ENCODE measurements at places on chromosomes 3 and 15. TPM values are rescaled to one million over a fixed set of nuclear protein-coding genes. Genes with fewer than 3 reads are reported as not detected.

- DNase-seq, result no peak
Measured at GRCh38 chr15:86973284-86973844, 893.7 kb downstream of the AGBL1 start.

DNA sequence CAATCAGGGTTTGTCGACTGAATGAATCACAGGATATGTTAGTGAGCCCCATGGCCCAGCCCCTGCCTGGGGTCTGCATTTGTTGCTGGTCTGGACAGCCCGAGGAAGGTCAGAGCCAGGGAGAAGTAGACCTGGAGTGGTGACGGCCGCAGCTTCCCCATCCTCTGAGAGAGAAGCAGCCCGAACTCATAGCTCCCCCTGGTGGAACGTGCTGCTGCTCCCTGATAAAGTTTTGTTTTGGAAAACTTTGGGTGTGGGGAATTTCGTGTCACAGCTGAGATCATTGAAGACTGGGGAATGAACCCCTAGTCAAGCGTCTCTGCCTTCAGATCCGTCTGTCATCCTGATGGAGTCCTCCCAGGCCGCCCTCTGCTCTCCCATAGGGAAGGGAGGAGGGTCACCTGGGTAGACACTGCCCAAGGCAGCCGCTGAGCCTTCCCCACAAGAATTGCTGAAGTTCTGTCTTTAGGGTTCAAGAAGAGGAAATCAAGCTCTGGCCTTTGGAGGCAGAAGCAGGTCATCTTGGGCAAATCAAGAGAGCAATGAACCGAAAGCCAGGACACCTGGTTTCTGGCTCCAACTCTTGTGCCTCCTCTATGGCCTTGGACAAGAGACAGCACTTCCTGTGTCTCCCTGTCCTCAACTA, 60.5 kb downstream of the GLDN start:
- peak; percentile 54 for DNase-seq

The CFAP100 gene
- not detected for total RNA-seq

- no peak for DNase-seq
Measured at GRCh38 chr15:63531586-63531985, 27.2 kb downstream of the USP3 start.

DNA sequence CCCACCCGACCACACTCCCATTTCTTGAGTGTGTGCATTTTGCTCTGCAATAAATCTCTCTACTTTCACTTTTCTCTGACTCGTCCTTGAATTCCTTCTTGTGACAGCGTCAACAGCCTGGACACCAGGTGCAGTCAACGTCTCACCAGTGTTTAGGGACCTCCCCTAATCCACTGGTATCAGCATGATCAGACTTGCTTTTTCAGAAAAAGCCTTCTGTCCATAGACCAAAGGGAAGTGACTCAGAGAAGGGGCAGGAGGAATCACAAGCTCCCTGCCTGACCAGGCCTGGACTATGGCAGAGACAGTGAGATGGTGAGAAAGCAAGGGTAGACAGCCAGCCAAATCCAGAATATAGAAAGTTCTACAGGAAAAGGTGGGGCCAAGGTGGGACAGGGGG, 15.5 kb downstream of the CCR5 start:
- peak; percentile 5 for DNase-seq

Data from thyroid gland (tissue), 4 donors.